Osteoblast (primary cell): ENCODE measurements at places on chromosomes 13 and 19.

- peaks cover 21% of the 10 kb centered on the region for H3K4me1 ChIP-seq
- DNase-seq: no peak
- no peaks in the 10 kb centered on the region for H3K27me3 ChIP-seq
- H3K27ac ChIP-seq: no peak overlapping the region
- H3K4me3 ChIP-seq: no peak overlapping the region
Observed at GRCh38 chr13:98200211-98200878, 23.3 kb upstream of the RNF113B start.

- no peaks in the 10 kb centered on the region for H3K27me3 ChIP-seq
- DNase-seq: peak; percentile 56
- no peaks in the 10 kb centered on the region for H3K4me1 ChIP-seq
- H3K27ac ChIP-seq: no peak overlapping the region
- no peaks in the 10 kb centered on the region for H3K36me3 ChIP-seq
- no peak overlapping the region for H3K4me3 ChIP-seq
Observed at GRCh38 chr19:10061717-10062310, 24.3 kb upstream of the SHFL start.

GRCh38 chr19:16911046-16911445 lies 22.2 kb downstream of the F2RL3 start:
- no peaks in the 10 kb centered on the region for H3K36me3 ChIP-seq
- H3K27me3 ChIP-seq: no peaks in the 10 kb centered on the region
- no peak for DNase-seq
- H3K4me3 ChIP-seq: no peak overlapping the region

- DNase-seq: peak; percentile 59
- H3K27ac ChIP-seq: peak overlapping the region; percentile 65
- peak overlapping the region; percentile 92 for H3K4me3 ChIP-seq
- H3K4me1 ChIP-seq: peaks cover 13% of the 10 kb centered on the region
Observed at GRCh38 chr19:12891553-12892021, 627 bp downstream of the GCDH start.

GRCh38 chr19:53912653-53913052 lies 3.6 kb downstream of the CACNG7 start:
- no peaks in the 10 kb centered on the region for H3K36me3 ChIP-seq
- H3K27ac ChIP-seq: no peak overlapping the region
- peaks cover 33% of the 10 kb centered on the region for H3K27me3 ChIP-seq
- no peak overlapping the region for H3K4me3 ChIP-seq

DNA sequence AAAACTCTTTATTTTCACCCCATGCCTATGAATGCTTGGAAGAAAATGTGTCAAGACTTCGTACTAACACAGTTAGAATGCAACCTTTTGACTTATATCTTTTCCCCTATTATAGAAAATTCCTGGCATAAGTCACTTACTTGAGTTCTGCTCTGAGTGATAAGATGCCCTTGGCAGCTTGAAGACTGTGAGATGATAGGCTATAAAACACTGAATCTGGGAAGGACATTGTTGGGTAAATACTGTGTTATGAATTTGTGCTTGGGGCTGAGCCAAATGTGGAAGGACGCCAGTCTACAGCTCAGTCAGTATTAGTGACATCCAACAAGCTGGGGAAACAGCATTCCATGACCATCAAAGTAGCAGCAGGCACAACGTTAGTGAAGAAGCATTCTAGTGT lies 368.0 kb upstream of the SGCG start:
- DNase-seq: no peak
- H3K36me3 ChIP-seq: no peaks in the 10 kb centered on the region
- H3K4me3 ChIP-seq: no peak overlapping the region
- H3K27ac ChIP-seq: no peak overlapping the region
- H3K4me1 ChIP-seq: no peaks in the 10 kb centered on the region

DNA sequence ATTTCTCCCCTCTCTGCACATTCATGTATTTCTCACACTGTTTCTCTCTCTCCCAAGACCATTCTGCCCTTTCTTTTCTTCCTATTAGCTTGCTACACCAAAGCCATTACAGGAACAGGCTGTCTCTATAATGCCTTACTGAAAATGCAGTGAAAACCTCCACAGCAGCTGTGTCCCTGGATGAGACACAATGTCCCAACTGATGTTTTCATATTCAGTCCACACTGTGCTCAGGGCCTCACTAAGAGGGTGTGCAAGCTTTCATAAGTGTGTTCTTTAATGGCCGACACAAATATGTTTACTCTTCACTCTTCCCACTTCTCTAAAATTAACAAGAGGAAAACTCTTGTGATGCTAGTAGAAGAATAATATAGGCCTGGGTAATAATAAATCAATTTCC lies 163.4 kb downstream of the KCTD12 start:
- H3K27me3 ChIP-seq: no peaks in the 10 kb centered on the region
- H3K4me3 ChIP-seq: no peak overlapping the region
- H3K27ac ChIP-seq: peak overlapping the region; percentile 75
- H3K36me3 ChIP-seq: no peaks in the 10 kb centered on the region
- DNase-seq: no peak
- H3K4me1 ChIP-seq: peaks cover 30% of the 10 kb centered on the region

DNA sequence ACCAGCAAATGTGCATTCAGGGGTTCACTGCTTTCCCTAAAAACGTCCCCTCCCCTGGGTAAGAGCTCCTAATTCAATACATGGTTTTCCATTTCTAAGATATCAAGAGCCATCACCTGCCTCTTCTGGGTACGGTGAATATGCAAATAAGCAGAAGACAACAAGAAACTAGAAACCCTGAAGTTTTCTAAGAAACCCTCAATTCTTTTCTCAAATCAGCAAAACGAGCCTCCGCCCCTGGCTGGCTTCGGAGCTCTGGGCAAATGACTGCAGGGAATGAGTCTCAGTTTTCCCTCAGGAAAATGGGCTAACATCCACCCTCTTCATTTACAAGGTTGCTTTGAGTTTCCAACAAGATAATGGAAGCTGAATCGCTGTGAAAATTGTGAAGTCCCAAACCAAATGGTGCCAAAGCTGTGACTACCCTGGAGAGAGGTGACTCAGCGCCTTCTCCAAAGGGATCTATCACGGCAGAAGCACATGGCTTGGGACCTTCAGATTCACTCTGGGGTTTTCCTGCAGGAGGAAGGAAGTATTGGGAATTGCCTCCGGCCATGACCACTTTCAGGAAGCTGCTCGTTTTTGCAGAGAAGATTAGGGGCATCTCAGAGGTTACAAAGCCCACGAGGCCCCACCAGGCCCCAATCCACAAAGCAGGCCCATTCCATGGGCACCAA lies 26.6 kb downstream of the KLF2 start:
- H3K4me1 ChIP-seq: peaks cover 7% of the 10 kb centered on the region
- H3K36me3 ChIP-seq: no peaks in the 10 kb centered on the region
- no peaks in the 10 kb centered on the region for H3K27me3 ChIP-seq

- peaks cover 40% of the 10 kb centered on the region for H3K4me1 ChIP-seq
- peak; percentile 26 for DNase-seq
- no peaks in the 10 kb centered on the region for H3K36me3 ChIP-seq
- H3K27me3 ChIP-seq: no peaks in the 10 kb centered on the region
- peak overlapping the region; percentile 73 for H3K27ac ChIP-seq
Observed at GRCh38 chr13:35700671-35701070, 224.2 kb upstream of the MAB21L1 start.

DNA sequence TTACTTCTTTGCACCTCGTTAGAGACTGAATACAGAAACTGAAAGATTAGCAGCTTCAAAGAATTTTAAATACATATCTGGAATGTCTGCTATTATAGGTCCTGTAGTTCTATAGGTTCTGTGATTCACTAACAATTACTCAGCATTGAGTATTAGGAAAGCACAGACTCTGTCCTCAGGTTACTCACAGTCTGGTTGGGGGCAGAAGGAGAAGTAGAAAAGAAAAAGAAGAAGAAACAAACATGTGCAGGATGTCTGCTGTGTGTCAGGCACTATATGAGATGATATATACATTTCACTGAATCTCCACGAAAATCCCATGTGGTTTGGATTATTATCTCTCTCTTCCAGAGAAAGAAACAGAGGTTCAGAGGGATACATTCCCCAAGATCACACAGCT lies 40.1 kb downstream of the SERTM1 start:
- H3K4me1 ChIP-seq: peaks cover 17% of the 10 kb centered on the region
- H3K36me3 ChIP-seq: no peaks in the 10 kb centered on the region
- no peak overlapping the region for H3K4me3 ChIP-seq
- H3K27ac ChIP-seq: no peak overlapping the region

DNA sequence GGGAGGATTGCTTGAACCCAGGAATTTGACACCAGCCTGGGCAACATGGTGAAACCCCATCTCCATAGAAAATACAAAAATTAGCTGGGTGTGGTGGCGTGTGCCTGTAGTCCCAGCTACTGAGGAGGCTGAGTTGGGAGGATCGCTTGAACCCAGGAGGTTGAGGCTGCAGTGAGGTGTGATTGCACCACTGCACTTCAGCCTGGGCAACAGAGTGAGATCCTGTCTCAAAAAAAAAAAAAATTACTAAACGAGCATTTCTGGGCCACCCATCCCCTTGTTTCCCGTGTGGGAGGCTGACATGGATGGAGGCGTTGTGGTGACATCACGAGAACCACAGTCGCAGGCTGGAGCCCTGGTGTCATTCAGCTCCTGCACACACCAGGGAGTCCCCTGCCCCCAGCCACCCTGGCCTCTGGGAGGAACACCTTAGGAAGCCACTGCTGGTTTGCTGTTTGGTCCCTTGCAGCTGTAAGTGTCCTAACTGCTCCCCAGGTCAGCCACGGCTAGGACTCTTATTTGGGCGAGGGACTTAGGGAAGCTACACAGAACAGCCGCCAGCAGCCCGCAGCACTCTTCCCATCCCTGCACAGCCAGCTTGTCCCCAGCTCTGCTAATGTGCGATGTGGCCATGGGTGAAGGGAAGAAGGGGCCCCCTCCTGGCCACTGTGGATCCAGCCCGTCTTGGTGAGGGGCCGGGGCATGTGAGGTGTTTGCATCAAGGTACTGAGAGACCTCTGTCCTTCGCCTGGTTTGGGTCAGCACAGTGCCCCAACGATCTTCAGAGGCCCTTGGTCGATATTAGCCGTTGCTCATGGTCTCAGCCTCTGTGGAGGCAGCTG lies 12.7 kb downstream of the NKPD1 start:
- peaks cover 6% of the 10 kb centered on the region for H3K4me1 ChIP-seq
- H3K27ac ChIP-seq: no peak overlapping the region
- H3K4me3 ChIP-seq: no peak overlapping the region
- DNase-seq: peak; percentile 63
- H3K27me3 ChIP-seq: peaks cover 19% of the 10 kb centered on the region

DNA sequence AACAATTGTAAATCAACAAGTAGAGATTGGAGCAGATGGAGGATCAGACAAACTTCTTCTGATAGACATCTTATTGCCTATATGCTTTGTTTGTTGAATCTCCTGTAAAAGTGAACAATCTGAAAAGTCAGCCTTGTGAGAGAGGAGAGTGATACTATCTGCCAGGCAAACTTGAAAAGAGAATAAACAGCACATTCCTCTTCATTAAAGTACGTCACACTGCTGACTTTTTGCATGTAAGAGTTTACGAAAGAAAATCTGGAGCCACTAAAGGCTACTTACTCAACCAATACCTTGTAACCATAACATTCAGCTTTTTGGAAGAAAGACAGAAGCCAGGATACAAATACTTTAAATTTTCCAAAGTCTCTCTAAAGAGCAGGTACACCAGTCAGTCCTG lies 42.5 kb downstream of the EDNRB start:
- DNase-seq: no peak
- no peak overlapping the region for H3K27ac ChIP-seq
- no peaks in the 10 kb centered on the region for H3K36me3 ChIP-seq
- no peak overlapping the region for H3K4me3 ChIP-seq

DNA sequence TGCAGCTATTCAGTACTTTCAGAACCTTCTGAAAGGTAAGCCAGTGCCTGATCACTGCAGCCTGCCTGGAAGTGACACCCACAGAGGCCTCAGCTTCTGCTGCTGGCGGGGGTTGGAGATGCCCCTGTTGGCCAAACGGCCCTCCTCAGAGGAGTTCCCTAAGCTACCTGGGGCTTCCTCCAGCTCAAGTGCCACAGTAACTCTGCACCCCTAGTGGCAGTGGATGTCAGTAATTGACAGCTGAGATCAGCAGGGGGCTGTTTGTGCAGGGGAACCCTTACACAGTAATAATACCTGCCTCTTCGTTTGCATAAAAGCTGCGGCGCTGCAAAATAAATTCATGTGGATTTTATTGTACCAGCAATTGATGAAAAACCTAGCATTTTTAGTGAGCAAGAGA lies 28.9 kb downstream of the TDRD12 start:
- no peaks in the 10 kb centered on the region for H3K36me3 ChIP-seq
- no peaks in the 10 kb centered on the region for H3K4me1 ChIP-seq
- peaks cover 4% of the 10 kb centered on the region for H3K27me3 ChIP-seq
- no peak overlapping the region for H3K27ac ChIP-seq
- DNase-seq: no peak

DNA sequence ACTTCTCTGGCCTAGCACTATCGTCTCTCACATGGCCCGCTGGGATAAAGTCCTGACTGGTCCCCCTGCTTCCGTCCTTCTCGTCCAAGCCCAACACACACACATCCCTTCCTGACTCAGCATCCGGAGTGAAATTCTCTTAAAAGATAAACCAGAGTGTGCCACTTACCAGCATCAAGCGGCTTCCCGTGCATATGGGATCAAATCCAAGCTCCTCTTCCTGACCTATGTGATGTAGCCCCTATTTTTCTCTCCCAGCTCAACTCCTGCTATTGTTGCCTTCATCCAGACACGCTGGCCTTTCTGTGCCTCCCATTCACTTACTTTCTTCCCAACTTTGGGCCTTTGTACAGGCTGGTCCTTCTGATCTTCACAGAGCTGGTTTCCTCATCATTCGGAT lies 530.4 kb downstream of the DIAPH3 start:
- peaks cover 7% of the 10 kb centered on the region for H3K27me3 ChIP-seq
- no peak for DNase-seq
- no peak overlapping the region for H3K4me3 ChIP-seq
- no peak overlapping the region for H3K27ac ChIP-seq
- no peaks in the 10 kb centered on the region for H3K4me1 ChIP-seq
- no peaks in the 10 kb centered on the region for H3K36me3 ChIP-seq

DNA sequence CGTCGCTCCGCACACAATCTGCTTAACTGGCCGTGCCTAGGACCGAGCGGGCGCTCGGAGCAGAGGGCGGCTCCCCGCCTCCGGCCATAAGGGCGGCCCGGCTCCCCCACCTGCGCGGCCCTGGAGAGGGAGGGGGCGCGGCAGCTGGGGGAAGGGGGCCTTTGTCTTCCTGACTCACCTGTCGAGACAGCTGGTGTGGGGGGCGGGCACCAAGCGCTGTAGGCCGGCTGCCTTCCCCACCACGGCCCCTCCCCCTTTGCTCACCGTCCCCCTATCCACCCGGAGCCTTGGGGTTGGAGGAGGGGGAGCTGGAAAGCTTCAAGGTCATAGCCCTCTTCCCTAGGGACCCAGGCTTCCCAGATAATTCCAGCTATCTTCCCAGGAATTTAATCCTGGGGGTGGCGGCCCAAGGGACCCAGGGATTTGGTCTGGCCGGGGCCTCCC lies 1.2 kb downstream of the VASP start:
- H3K4me3 ChIP-seq: peak overlapping the region; percentile 90
- peak; percentile 85 for DNase-seq
- H3K36me3 ChIP-seq: peaks cover 6% of the 10 kb centered on the region
- peak overlapping the region; percentile 75 for H3K27ac ChIP-seq
